ENCODE measurements at places on chromosomes 3 and 15.

DNA sequence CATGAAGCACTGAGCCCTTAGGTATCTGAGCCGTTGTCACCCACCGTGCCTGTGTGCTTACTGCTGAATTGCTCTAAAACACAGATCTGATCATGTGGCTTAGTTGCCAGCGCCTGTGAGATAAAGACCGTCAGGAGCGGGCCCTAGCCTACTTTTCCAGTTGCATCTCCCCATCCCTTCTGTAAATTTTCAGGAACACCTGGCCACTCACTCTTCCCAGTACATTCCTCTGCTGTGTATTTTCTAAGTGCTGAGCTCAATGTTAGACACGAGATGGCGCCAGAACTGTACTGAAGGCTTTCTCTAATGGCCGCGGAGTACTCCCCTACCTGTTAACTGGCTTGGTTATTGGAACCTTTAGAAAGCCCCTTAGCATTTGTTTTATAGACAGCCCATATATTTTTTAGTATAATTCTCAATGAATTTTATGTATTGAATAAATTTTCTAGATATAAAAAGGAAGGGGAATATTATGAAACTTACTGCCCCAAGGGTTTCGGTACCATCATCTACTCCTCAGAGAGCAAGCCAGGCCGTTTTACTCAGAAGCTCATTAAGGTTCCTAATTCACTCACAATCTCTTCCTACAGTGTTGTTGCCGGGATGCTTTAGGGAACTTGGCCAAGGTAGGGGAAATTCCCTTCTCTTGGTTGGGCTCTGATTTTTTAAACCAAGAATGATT is 16.7 kb upstream of the WNT7A start:
- DNase-seq, result peak; percentile 97
- no peak overlapping the region for H3K4me3 ChIP-seq
- no peaks in the 10 kb centered on the region for H3K36me3 ChIP-seq

DNA sequence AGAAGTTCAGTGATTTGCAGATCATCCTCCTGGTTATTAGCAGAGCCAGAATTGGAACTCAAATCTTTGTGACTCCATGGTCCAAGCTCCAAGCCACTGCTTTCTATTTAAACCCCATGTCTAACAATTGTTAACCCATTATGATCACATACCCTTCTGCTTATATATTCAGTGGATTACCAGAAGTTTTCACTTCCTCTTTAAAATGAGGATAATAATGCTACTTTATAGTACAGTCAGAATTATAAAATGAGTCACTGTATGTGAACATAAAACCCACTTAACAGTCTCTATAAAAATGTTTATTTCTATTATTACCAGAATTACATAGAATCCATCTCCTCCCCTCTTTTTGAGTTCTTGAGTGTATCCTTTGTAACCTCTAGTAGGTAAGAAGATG is 550.7 kb upstream of the DPPA4 start:
- no peak overlapping the region for H3K27ac ChIP-seq
- no peaks in the 10 kb centered on the region for H3K4me1 ChIP-seq
- H3K36me3 ChIP-seq, result no peaks in the 10 kb centered on the region
- no peak for DNase-seq

GRCh38 chr3:123757281-123757940 is 126.7 kb downstream of the MYLK start:
- no peaks in the 10 kb centered on the region for H3K27me3 ChIP-seq
- no peaks in the 10 kb centered on the region for H3K36me3 ChIP-seq
- H3K27ac ChIP-seq, result no peak overlapping the region
- H3K4me3 ChIP-seq, result no peak overlapping the region
- peaks cover 6% of the 10 kb centered on the region for H3K4me1 ChIP-seq

DNA sequence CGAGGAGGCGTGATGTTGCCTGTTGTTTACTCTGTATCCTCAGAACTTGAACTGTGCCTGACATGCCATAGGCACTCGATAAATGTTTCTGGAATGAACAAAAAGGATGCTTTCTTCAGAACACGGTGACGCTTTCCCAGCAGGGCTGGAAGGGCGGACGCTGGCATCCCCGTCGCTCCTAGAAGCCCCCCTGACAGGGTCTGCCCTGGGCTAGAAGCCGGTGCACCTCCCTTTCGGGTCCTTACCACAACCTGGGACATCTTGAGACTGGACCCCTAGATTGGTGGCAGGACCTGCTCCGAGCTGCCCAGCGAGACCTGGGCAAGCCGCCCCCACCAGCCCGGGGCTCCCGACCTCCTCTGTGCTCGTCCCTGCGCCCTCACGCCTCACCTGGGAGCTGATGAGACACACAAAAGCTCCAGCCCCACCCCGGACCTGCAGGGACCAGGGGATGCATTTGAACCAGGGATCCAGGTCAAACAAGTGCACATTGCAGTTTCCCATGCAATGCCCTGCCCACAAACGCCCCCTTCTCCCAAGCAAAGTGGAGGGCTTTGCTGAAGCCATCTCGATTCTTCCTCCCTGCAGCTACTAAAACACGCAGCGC is 131.2 kb upstream of the MEF2A start:
- DNase-seq, result no peak
- H3K27ac ChIP-seq, result no peak overlapping the region
- no peaks in the 10 kb centered on the region for H3K36me3 ChIP-seq
- H3K4me3 ChIP-seq, result no peak overlapping the region
- peaks cover 46% of the 10 kb centered on the region for H3K4me1 ChIP-seq

DNA sequence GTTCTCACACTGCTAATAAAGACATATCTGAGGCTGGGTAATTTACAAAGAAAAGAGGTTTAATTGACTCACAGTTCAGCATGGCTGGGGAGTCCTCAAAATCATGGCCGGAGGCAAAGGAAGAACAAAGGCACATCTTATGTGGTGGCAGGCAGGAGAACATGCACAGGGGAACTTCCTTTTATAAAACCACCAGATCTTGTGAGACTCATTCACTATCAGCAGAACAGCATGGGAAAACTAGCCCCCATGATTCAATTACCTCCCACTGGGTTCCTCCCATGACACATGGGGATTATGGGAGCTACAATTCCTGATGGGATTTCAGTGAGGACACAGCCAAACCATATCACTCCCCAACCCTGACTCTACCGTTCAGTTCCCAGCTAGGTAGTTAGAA is 59.7 kb upstream of the MINAR1 start:
- H3K27me3 ChIP-seq, result no peaks in the 10 kb centered on the region
- no peaks in the 10 kb centered on the region for H3K36me3 ChIP-seq
- DNase-seq, result no peak
- H3K27ac ChIP-seq, result no peak overlapping the region

- no peaks in the 10 kb centered on the region for H3K27me3 ChIP-seq
- no peaks in the 10 kb centered on the region for H3K4me1 ChIP-seq
- H3K4me3 ChIP-seq, result no peak overlapping the region
- no peak for DNase-seq
Observed at GRCh38 chr3:61182662-61183061, 68.6 kb downstream of the FHIT start.

DNA sequence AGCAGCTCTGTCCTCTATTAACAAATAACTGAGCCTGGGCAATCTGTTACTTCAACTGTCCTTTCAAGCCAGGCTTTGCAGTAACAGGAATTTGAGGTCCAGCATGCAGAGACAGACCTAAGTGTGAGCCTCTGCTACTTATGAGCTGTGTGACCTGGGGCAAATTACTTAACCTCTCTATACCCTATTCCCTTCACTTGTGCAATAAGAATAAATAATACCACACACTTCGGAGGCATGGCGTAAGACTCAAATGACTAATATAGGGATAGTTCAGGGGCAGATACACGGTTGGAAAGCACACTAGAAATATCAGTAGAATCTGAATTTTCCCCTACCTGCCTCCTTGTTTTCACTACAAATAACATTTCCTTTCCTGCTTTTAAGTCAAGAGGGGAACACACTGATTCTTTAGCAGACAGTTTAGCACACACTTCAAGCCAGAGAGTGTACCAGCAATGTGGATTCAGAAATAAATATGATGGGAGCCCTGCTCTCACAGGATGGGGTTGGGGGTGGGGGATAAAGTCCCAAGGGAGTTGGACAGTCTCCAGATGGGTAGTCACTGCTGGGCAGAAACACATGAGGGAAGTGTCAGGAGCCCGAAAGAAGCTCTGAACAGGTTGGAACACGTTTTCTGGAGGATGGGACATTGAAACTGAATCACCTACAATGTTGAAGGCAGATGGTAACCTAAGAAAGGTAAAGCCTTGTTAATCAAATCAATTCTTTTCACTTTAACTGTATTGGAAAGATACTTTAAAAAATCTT is 61.8 kb upstream of the RBP1 start:
- no peaks in the 10 kb centered on the region for H3K36me3 ChIP-seq
- H3K27me3 ChIP-seq, result no peaks in the 10 kb centered on the region
- H3K4me3 ChIP-seq, result no peak overlapping the region
- H3K27ac ChIP-seq, result no peak overlapping the region

- H3K27me3 ChIP-seq, result no peaks in the 10 kb centered on the region
- H3K27ac ChIP-seq, result no peak overlapping the region
- H3K4me3 ChIP-seq, result no peak overlapping the region
- no peaks in the 10 kb centered on the region for H3K36me3 ChIP-seq
- peaks cover 22% of the 10 kb centered on the region for H3K4me1 ChIP-seq
Observed at GRCh38 chr3:47473391-47473790, 2.4 kb downstream of the SCAP start.

DNA sequence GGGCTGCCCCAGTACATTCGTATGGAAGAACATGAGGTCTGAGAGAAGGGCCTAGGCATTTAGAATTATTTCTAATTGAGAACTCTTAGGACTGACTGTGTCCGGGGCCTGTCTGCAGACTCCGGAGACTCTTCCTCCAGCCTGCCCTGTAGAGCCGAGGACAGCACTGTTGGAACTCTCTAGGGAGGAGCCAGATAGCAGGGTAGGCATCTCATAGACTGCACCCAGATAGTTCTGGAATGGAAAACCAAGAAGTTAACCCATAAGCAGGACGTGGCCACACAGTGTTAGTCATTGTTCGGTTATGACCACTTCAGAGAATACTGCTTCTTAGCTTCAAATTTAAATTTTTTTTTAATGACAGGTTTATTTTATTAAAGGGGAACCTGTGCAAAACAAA is 59.5 kb downstream of the SNRK start:
- no peak for DNase-seq
- H3K4me3 ChIP-seq, result no peak overlapping the region
- no peaks in the 10 kb centered on the region for H3K27me3 ChIP-seq
- H3K36me3 ChIP-seq, result peaks cover 26% of the 10 kb centered on the region
- no peak overlapping the region for H3K27ac ChIP-seq
- no peaks in the 10 kb centered on the region for H3K4me1 ChIP-seq

GRCh38 chr3:152113992-152114651 is 154.6 kb upstream of the MBNL1 start:
- H3K27ac ChIP-seq, result no peak overlapping the region
- H3K27me3 ChIP-seq, result no peaks in the 10 kb centered on the region
- DNase-seq, result no peak
- H3K4me3 ChIP-seq, result no peak overlapping the region

GRCh38 chr3:152961323-152961722 is 126.4 kb downstream of the P2RY1 start:
- H3K4me3 ChIP-seq, result no peak overlapping the region
- DNase-seq, result peak; percentile 19
- H3K27me3 ChIP-seq, result no peaks in the 10 kb centered on the region
- H3K4me1 ChIP-seq, result no peaks in the 10 kb centered on the region

DNA sequence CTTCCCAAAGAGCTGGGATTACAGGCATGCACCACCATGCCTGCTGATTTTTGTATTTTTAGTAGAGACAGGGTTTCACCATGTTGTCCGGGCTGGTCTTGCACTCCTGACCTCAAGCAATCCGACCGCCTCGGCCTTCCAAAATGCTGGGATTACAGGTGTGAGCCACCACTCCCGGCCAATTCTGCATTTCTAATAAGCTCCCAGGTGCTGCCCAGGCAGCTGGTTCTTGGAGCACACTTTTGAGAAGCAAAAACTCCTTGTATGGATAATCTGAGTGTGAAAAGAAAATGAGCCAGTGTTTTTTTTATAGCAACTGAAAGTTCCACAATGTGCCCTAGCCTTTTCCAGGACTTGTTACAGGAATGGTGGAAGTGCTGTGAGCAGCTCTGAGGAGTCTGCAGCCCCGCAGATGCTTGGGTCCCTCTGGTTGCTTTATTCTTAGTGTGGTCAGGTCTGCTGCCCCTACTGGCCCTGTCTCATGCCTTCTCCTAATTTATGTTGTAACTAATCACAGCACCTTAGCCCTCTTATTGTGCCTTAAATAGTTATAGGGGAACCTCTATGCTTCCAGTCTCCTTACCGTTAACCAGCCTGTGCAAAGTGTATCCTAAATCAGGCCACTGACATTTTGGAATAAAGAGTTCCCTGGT is 13.5 kb upstream of the KCNAB1 start:
- H3K4me1 ChIP-seq, result peaks cover 6% of the 10 kb centered on the region
- H3K27ac ChIP-seq, result no peak overlapping the region
- no peak for DNase-seq
- H3K4me3 ChIP-seq, result no peak overlapping the region

- H3K4me1 ChIP-seq, result no peaks in the 10 kb centered on the region
- no peak overlapping the region for H3K27ac ChIP-seq
- H3K4me3 ChIP-seq, result no peak overlapping the region
- no peak for DNase-seq
- no peaks in the 10 kb centered on the region for H3K36me3 ChIP-seq
Observed at GRCh38 chr3:36918050-36918449, 26.8 kb downstream of the TRANK1 start.

GRCh38 chr3:62261121-62261520 is 112.2 kb downstream of the FEZF2 start:
- H3K4me1 ChIP-seq, result no peaks in the 10 kb centered on the region
- H3K27me3 ChIP-seq, result no peaks in the 10 kb centered on the region
- H3K27ac ChIP-seq, result no peak overlapping the region
- DNase-seq, result no peak
- H3K4me3 ChIP-seq, result no peak overlapping the region

DNA sequence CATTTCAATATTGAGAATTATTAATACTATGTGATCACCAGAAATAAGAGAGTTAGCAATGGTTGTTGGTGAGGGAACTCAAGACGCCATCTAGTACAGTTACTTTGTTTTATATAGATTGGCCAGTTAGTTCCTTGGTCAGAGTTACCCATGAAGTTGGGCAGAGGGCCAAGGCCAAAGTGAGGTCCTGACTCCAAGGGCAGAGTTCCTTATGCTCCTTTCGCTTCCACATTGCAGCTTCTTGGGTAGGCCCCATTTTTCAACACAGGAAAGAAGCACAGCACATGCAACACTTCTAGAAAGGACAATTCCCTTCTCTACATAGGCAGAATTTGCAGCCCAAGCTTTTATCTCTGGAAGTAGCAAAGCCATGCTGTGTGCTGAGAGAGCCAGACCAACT is 178.6 kb downstream of the KCNAB1 start:
- no peak overlapping the region for H3K27ac ChIP-seq
- DNase-seq, result no peak
- H3K27me3 ChIP-seq, result peaks cover under 1% of the 10 kb centered on the region
- H3K36me3 ChIP-seq, result no peaks in the 10 kb centered on the region
- H3K4me3 ChIP-seq, result no peak overlapping the region
- H3K4me1 ChIP-seq, result no peaks in the 10 kb centered on the region
